Fibroblast of skin of right quadriceps (primary cell): ENCODE measurements at places on chromosomes 2 and 18.

DNA sequence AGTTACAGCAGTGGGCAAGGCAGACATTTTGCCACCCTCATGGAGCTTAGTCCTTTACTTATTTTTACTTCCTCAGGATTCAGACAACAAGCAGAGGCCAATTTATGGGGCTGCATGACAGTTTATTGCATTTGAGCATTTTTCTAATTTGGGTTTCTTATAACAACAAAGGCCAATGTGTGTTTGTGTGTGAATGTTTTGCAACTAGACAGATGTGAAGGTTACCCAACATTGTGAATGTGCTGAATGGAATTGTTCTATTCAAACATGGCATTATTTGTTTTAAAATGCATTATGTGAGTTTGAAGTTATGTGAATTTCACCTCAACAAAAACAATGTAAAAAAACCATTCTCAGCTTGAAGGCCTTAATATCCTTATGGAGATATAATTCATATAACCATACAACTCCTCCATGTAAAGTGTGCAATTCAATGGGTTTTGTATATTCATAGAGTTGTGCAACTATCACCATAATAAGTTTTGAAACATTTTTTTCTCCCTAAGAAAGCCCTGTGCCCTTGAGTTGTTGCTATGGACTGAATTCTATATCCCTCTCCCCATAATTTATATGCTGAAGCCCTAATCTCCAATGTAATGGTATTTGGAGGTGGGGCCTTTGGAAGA, 57.3 kb downstream of the CCDC195 start:
- no peak for DNase-seq

DNA sequence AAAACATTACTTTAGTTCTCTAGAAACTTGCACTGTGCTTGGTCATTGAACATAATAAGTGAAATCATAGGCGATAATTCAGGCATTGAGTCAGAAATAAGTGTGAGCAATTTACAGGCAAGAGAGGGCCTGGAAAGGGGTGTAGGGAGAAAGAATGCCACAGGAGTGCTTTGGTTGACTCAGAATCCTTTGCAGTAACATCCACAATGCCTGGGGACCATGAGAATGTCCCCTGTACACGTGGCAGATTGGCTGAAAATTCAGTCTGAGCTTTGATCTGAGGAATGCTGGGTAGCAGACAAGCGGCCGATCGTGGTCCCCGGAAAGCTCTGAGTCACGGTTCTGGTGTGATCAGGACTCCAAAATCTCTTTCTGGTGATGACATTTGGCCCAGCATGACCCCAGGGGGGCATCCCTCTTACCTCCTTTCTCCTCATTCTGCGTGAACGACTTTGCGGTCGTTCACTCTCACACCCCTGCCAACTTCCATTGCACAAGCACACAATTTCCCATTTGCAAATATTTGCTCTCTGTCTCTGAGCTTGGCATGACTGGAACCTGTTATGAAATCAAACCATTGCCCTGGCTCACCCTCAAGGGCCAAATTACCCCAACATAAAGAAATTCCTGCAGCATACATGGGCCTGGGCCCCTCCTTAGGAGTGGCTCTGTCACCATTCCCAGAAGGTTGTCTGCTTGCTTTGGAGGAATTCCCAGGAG, 305.0 kb upstream of the EPAS1 start:
- peak; percentile 85 for DNase-seq

- DNase-seq, result no peak
Measured at GRCh38 chr2:174660984-174661675, 63.5 kb upstream of the WIPF1 start.

DNA sequence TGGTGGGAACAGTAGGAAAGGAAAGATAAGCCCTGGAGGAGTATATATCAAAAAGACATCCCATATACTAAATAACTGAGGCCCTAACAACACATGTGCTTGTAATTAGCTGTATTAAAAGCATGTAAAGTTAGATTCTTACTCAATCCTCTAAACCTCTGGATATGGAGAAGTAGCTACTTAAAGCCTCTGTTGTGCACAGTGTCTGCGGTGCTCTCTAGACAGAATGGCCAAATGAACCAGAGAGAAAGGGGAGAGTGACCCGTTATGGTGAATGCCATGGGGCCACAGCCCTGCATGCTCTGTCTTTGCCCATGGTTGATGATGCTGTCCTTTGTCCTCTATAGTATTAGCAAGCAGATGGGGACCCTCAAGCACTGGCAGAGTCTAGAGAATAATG, 104.4 kb upstream of the SLC8A1 start:
- peak; percentile 53 for DNase-seq

DNA sequence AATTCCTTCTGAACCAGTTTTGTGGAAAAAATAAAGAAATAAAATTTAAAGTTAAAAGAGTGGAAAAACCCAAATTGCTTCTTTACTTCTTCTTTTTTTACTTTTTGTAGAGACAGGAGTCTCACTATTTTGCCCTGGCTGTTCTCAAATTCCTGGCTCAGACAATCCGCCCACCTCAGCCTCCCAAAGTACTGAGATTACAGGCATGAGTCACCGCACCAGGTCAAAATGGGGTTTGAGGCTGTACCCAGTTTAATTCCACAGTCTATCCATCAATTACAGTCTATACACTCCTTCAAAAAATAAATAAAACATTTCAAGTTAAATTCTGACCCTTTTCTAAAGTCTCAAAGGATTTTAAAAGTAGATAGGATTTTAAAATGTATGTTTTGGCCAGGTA, 120.3 kb downstream of the FAM161A start:
- no peak for DNase-seq

DNA sequence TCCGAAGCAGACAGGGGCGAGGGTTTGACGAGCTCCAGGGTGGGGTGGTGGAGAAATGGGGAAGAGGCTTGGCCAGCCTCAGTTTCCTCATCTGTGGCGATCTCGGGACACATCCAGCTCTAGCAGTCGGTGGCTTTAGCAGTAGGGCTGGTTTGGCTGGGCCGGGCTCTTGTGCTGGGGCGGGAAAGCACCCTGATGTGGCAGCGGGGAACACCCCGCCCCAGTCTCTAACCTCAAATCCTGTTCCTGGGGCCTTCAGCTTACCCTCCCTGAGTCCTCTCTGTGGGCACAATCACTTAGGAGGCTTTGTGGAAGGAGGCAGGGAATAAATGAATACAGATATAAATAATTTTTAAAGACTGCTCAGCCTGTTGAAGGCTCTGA, 26.5 kb upstream of the MCFD2 start:
- DNase-seq, result no peak

GRCh38 chr2:201880579-201880978, 74.2 kb downstream of the CDK15 start:
- peak; percentile 69 for DNase-seq

DNA sequence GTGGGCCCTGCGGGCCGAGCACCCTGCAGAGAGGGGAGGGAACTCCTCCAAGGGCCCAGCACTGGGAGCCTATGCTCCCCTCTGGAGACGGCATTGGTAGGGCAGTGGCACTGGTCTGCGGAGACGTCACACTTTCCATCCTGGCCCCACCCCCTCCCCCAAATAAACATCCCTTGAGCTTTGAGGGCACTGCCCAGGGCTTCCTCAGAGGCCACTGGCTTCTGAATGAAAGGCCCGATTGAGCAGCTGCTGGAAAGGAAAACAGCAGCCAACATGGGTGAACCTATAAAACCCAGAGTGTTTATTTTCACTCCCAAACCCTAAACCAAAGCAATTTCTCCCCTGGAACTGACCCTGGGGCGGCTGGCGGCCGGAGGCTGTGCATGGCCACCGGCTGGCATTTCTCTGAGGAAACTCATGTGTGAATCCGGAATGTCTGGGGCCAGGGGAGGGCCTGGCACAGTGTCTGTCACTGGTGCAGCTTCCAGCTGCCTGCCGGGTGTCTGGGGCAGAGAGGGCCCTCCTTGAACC, 138.9 kb downstream of the DYSF start:
- no peak for DNase-seq

DNA sequence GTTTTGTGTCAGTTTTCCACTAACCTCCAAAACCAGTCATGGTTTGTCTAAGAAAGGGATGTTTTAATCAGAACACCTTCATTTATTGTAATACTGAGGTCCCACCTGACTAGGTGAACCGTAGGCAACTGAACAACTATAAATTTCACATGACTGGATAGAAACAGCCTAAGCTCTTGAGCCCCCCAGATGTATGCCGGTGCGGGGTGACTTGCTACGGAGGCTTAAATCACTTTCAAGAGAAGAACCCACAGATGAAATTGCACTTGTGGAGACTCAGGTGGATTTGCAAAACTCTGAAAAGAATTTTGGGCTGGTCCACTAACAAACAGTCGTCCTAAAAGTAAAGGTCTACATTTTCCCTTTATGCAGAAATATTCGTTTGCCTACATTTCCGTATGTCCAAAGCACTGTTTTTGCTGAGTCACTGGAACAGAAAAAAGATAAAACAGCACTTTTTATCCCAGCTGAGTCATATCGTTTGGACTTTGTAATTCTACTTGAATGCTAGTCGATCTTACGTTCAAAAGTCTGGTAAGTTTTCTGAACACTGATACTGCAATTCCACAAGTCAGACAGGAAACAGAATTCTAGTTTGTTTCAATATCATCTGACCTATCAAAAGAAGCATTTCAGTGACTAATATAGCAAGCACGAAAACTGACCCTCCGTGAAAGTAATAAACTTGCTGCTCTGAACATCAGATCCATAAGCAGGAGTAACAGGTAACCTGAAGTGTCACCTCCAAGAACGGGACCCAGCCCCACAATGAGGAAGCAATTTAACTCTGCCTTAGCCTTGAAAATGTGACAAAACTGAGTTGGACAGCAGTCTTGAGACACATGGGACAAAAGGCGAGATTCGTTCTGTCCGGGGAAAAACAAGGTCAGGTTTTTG, 18.1 kb downstream of the ZNF516 start:
- peak; percentile 90 for DNase-seq

DNA sequence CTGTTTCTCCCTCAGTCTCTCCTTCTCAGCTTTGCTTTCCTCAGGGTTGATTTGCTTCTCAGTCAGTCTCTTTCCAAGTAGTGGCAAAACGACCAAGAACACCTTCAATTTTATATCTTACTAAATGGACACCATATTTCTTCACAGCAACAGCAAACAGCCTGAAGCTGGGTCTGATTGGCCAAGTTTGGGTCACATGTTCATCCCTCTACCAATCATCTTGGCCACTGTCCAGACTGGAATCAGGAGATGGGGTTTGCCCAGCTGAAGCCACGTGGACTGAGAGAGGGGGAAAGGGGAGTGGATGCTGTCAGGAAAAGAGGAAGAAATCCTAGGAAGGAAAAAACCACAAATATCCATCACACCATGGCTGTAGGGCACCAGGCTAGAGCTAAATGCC, 42.0 kb upstream of the ACMSD start:
- no peak for DNase-seq

GRCh38 chr2:157220502-157220901, 37.0 kb upstream of the GALNT5 start:
- DNase-seq, result no peak

- DNase-seq, result no peak
Measured at GRCh38 chr2:196437626-196438025, 201.9 kb upstream of the CCDC150 start.

GRCh38 chr2:226183550-226183949, 616.1 kb downstream of the IRS1 start:
- DNase-seq, result peak; percentile 27

- DNase-seq, result no peak
Measured at GRCh38 chr2:240721596-240722180, 30.0 kb downstream of the AQP12A start.

- peak; percentile 40 for DNase-seq
Measured at GRCh38 chr2:219073413-219074129, 12.8 kb upstream of the IHH start.

DNA sequence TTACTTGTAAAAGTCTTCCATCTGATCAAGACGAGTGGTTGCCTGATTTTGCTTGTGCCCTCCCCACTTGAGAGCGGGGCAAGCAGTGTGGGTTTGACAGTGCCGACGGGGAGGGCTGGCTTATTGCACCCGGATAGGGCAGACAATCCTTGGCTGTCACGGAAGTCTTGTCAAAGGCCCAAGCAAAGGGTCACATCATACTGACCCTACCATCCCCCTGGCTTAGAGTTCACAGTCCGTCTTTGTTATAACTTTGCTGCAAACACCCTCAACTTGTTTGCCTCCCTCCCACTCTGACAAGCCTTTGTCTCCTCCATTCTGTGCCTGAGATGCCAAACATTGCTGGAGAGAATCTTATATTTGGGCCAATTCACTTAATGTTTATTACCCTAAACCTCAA, 165.9 kb upstream of the MSH6 start:
- no peak for DNase-seq

DNA sequence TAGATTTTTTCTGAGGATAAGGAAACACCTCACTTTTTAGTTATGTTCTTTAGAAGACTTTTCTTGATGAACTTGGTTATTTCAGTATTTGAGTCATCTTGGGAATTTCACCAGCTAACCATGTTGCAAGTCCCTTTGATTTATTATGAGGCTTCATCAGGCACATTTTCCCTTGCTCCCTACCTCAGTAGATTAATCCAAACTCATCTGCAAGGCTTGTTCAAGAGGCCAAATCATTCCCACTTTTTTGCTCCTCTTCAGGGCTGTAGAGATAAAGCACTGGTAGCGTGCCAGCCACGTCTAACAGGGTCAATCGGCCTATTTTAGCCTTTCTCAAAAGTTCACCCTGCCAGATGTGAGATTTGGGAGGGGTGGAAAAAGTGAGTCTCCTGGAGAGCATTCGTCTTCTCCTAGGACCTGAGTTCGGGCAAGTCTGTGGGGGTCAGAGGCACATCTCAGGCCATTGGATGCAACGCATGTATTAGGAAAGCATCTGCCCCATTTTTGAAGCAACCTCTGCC, 120.3 kb downstream of the RDH14 start:
- DNase-seq, result peak; percentile 93

GRCh38 chr2:91839904-91840868, 3031.0 kb upstream of the TEKT4 start:
- no peak for DNase-seq

- DNase-seq, result no peak
Measured at GRCh38 chr18:29326214-29326613, 1149.3 kb upstream of the CDH2 start.

- peak; percentile 59 for DNase-seq
Measured at GRCh38 chr2:207202645-207203044, 36.9 kb upstream of the KLF7 start.

GRCh38 chr2:226618875-226619605, 180.6 kb downstream of the IRS1 start:
- DNase-seq, result peak; percentile 93

DNA sequence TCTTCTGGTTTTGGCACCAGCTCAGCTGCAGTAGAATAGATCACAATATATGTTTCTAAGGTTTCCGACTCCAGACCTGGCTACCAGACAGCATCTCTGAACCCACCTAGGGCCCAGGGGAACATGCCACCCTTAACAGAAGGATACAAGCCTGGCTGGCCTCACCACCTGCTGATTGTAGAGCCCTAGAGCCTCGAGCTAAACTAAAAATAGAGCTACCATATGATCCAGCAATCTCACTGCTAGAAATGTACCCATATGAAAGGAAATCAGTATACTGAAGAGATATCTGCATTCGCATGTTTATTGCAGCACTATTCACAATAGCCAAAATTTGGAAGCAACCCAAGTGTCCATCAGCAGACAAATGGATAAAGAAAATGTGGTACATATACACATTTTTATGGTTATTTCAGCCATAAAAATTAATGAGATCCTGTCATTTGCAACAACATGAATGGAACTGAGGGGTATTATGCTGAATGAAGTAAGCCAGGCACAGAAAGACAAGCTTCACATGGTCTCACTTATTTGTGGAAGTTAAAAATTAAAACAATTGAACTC, 242.4 kb upstream of the SLC39A10 start:
- DNase-seq, result no peak

- no peak for DNase-seq
Measured at GRCh38 chr2:1557467-1557820, 144.2 kb downstream of the TPO start.
